ENCODE measurements at places on chromosomes 1 and 21. TPM values are rescaled to one million over a fixed set of nuclear protein-coding genes. Genes with fewer than 3 reads are reported as not detected.

GRCh38 chr1:45854724-45855123 lies 51.3 kb downstream of the MAST2 start:
- no peaks in the 10 kb centered on the region for H3K4me1 ChIP-seq
- no peaks in the 10 kb centered on the region for H3K36me3 ChIP-seq
- no peak overlapping the region for H3K4me3 ChIP-seq
- DNase-seq = no peak
- no peaks in the 10 kb centered on the region for H3K27me3 ChIP-seq

GRCh38 chr1:74415935-74416334 lies 96.5 kb downstream of the LRRC53 start:
- no peak overlapping the region for H3K4me3 ChIP-seq
- peaks cover 12% of the 10 kb centered on the region for H3K27me3 ChIP-seq
- DNase-seq = no peak
- no peaks in the 10 kb centered on the region for H3K36me3 ChIP-seq

DNA sequence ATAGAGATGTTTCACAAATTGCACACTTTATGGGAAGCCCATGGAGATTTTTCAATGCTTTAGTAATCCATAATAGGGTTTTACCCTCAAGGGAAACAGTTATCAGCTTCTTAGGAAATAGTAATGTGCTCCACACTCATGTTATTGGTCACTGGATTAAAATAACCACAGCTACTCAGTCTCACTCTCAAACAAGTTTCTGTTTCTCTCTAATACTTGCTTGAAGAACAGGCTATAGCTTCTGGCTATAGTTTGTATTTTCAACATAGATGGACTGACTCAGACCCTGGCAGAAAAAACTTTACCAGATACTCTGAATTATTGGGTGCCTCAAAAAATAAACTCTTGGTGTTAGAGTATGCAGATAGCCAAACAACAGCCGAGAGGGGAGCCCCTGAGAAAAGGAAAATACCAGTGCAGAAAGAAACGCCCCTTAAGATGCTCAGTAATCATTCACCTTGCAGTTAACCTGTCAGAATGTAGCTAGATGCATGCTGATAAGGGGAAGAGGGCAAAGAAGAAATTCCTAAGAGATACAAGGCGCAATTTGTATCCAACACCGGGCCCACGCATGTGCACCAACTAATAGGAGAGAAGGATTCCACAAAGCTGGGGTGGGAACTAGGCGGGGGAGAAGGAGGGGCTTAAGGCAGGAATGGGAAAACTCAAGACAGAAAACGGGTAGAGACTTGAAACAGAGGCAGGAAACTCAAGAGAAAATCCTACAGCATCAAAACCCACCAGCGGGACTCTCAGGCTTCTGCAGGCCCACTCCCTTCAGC lies 30.4 kb upstream of the PDE4B start:
- H3K4me3 ChIP-seq = no peak overlapping the region
- no peak overlapping the region for H3K27ac ChIP-seq
- H3K36me3 ChIP-seq = no peaks in the 10 kb centered on the region
- DNase-seq = no peak

DNA sequence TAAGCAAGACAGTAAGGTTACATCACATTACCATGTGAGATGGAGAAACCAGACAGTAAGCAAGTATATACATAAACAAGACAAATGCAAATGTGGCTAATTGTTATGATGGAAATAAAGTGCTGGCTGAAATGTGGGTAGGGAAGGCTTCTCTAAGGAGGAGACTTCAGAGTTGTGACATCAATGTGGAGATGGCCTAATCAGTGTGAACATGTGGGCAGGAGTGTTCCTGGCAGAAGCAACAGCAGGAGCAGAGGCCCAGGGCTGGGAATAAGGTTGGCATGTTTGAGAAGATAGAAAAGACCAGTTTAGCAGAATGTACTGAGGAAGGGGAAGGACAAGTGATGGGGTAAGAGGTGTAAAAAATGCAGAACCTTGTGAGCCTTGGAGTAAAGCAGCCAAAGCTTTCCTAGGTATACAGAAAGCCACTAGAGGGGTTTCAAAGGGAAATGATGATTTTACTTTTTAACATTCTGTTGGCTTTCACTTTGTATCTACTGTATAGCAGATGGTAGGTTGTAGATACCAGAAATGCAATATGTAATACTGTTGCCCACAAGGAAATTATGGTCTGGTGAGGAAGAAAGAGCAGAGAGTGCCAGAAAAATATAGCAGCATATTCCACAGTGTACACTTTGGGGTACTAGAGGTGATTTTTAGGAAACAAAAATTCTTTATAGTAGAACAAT lies 197.4 kb downstream of the FGGY start:
- peaks cover 8% of the 10 kb centered on the region for H3K4me1 ChIP-seq
- H3K4me3 ChIP-seq = no peak overlapping the region
- DNase-seq = no peak
- H3K36me3 ChIP-seq = no peaks in the 10 kb centered on the region
- no peak overlapping the region for H3K27ac ChIP-seq
- H3K27me3 ChIP-seq = no peaks in the 10 kb centered on the region

GRCh38 chr1:116574581-116575291 lies 3.9 kb upstream of the CD58 start:
- H3K27ac ChIP-seq = no peak overlapping the region
- no peaks in the 10 kb centered on the region for H3K27me3 ChIP-seq
- peaks cover 6% of the 10 kb centered on the region for H3K4me1 ChIP-seq
- no peaks in the 10 kb centered on the region for H3K36me3 ChIP-seq
- no peak overlapping the region for H3K4me3 ChIP-seq

Gene PPFIA4
- 10.8 TPM for total RNA-seq

Gene INSRR
- not detected for total RNA-seq

Gene SPRR1A
- total RNA-seq = not detected
